Motor neuron (in vitro differentiated cells): ENCODE measurements at places on chromosomes 2 and 18. TPM values are rescaled to one million over a fixed set of nuclear protein-coding genes. Genes with fewer than 3 reads are reported as not detected.

GRCh38 chr2:234071664-234072063, 21.2 kb downstream of the SPP2 start:
- no peak for ATAC-seq

The MYOM1 gene
- 0.87 and 1.2 TPM in 2 replicates for total RNA-seq

DNA sequence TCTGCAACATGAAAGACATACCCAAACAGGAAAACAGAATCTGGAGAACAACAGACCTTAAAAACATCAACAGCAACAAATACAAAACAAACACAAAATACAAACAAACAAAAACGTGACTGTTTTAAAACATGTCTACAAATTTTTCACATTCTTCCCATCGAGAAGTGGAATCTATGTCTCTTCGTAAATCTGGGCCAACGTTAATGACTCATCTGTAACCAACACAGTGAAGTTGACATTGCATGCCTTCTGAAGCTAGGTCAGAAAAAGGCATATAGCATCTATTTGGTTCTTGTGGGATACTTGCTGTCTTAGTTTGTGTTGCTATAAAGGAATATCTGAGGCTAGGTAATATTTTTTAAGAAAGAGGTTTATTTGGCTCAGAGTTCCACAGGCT, 269.0 kb upstream of the FBXO11 start:
- no peak for ATAC-seq

The ELOA2 gene
- total RNA-seq: 0.32 and 0.47 TPM in 2 replicates

DNA sequence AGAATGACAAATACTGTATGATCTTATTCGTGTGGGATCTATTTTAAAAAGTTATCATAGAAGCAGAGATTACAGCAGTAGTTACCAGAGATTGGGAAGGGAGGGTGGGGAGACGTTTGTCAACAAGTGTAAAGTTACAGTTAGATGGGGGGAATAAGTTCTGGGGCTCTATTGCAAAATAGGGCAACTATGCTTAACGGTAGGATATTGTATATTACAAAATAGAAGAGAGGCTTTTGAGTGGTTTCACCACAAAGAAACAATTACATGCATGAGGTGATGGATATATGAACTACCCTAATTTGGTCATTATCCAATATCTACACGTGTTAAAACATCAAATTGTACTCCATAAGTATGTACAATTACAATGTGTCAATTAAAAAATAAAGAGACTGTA, 123.4 kb upstream of the NOSTRIN start:
- no peak for ATAC-seq

The C2orf81 gene
- 3.0 and 3.7 TPM in 2 replicates for total RNA-seq

The SATB2 gene
- 1.6 and 2.1 TPM in 2 replicates for total RNA-seq

The FSHR gene
- total RNA-seq: not detected in 2 replicates

DNA sequence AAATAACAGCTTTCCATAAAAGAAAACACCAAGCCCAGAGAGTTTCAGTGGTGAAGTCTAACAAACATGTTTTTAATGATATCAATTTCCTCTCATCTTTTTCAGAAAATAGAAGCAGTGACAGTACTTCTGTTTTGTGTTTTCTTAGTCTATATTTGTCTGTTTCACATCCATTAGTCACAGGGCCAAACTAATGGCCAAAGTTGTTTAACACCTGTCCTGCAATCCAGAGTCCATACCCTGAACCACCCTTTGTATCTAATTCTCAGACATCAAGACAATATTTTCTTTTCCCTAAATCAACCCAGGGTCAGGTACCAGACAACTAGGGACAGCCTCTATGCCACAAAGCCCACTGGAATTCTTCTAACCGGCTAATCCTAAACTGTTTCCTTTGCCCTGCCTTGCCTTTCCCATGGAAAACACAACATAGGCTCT, 25.9 kb downstream of the TMSB10 start:
- ATAC-seq: no peak

- no peak for ATAC-seq
Measured at GRCh38 chr2:191888400-191889166, 41.7 kb upstream of the CAVIN2 start.

DNA sequence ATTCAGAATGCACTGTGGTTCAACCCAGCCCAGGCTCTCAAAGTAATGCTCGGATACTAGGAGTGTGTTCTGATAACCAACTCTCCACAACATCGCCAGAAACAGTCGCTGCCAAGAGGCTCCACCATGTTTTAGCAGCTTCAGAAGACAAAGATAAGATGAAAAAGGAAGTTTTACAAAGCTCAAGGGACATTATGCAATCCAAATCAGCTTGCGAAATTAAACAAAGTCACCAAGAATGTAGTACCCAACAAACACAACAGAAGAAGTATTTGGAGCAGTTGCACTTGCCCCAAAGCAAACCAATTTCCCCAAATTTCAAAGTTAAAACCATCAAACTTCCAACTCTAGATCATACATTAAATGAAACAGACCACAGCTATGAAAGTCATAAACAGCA, 360.9 kb downstream of the XIRP2 start:
- ATAC-seq: no peak

The TUBA4B gene
- not detected in 2 replicates for total RNA-seq

GRCh38 chr2:17646838-17647701, 106.5 kb downstream of the SMC6 start:
- no peak for ATAC-seq

The OSBPL6 gene
- 5.8 and 6.8 TPM in 2 replicates for total RNA-seq

DNA sequence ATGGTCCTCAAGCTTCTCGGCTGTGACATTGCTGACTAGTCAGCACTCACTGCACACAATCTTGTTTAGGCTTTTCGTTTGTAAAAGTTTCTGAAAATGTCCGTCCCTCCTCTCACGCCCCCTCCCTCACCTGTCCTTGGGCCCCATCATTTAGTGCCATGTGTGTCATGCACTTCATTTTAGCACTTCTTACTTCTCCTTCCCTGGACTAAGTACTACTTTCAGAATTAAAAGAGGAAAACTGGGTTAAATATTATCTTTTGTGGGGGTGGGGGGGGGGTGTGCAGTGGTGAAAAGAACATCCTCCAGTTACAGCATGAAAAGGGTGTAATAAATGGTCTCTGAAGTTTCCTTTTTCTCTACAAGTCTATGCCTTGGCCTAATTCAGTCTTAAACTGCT, 182.0 kb upstream of the SP5 start:
- ATAC-seq: no peak

The GAL3ST2 gene
- total RNA-seq: 0.25 and 0.43 TPM in 2 replicates

The CD302 gene
- 1.7 and 2.1 TPM in 2 replicates for total RNA-seq

GRCh38 chr2:156329031-156329926, 3.2 kb downstream of the NR4A2 start:
- no peak for ATAC-seq

DNA sequence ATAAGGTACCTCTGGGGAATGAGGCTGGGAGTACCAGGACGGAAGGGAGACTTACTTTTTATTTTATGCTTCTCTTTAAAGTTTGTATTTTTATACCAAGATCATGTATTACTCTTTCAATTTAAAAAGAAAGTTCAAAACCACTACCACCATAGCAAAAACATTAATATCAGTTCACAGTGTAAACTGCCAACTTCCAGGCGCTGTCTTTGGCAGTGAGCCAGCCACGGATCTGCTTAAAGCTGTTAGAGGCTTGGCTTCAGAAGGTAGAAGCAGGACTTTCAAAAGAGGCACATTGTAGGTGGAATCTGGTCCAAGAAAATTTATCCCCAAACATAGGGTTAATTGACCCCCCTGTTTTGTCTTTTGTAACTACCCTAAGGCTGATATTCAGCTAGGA, 74.8 kb downstream of the B3GNT2 start:
- no peak for ATAC-seq

DNA sequence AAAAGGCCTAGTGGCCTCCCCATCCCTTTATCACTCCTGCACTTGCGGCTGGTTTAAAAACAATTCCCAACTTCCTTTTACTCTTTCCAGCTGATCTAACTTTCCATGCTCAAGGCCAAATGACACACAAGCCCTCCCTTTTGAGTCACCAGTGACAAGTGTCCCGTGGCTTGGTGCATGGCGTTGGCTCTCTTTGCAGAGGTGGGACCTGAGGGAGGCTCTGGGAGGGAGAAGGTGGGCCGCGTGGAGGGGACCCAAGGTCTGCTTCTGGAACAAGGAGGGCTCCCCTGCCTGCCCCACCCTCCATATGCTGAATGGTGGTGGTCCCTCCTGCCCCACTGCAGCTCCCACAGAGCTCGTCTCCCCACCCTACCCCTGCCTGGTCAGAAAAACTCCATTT, 30.8 kb upstream of the HPCAL1 start:
- no peak for ATAC-seq
